Kidney epithelial cell (primary cell): ENCODE measurements at places on chromosomes 5 and 9.

- DNase-seq = no peak
Observed at GRCh38 chr9:23342291-23342690, 483.7 kb downstream of the ELAVL2 start.

DNA sequence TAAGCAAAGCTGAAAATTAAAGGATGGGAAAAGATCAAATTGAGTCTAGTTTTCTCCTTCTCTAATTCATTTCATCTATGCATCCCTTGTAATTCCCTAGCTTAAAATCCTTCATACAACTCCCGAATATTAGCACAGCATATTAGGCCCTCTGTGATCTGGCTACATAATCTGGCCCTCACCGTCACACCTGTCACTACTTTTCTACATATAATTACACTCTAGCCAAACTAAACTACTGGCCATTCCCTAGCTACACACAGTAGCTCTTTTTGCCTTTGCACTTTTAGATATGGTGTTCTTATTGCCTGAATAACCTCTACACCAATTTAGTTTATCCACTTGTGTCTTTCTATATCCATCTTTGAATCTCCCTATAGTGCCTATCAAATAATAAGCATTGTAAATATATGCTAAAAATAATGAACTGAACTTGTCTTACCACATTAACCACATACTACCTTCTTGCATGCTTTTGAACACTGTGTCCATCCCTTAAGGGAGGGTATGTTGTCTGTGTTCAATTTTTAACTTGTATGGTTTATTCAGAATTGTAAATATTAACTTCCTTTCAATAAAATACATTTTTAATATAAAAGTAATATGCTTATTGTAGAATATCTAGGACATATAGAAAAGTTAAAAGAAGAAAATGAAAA lies 15.9 kb downstream of the RANBP6 start:
- DNase-seq = no peak

GRCh38 chr5:129622531-129622930 lies 125.4 kb upstream of the MINAR2 start:
- DNase-seq = no peak

- no peak for DNase-seq
Observed at GRCh38 chr9:132030626-132031325, 48.9 kb downstream of the MED27 start.

GRCh38 chr5:79436821-79437220 lies 77.1 kb downstream of the HOMER1 start:
- DNase-seq = no peak

GRCh38 chr5:38569180-38569579 lies 12.7 kb upstream of the LIFR start:
- DNase-seq = no peak

DNA sequence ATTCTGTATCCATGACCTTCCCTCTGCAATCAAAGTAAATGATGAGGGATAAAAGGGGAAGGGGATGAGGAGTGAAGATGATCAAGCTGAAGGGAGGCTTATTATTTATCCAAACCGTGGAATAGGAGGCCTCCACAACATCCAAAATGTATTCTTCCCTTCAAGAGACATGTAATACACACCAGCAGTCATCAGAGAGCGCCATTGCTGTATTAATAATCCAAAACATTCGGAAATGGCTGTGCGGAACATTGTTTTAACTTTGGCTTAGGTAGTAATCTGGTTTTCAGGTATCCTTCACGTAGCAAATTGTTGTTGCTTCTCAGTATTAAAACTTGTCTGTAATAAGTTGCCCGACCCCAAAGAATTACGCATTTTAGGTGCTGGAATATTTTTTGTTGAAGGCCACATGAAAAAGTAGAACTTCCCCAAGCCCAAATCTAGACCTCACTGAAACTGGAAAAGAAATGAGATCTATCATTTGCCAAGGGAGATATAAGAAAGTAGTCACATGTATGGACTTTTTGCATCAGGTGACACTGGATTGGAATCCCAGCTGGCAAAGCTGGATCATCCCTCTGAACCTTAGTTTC lies 2.6 kb upstream of the BOD1 start:
- DNase-seq = no peak

- DNase-seq = peak; percentile 56
Observed at GRCh38 chr5:83306572-83307241, 164.8 kb upstream of the VCAN start.

GRCh38 chr5:84637662-84638375 lies 253.1 kb upstream of the EDIL3 start:
- DNase-seq = no peak

DNA sequence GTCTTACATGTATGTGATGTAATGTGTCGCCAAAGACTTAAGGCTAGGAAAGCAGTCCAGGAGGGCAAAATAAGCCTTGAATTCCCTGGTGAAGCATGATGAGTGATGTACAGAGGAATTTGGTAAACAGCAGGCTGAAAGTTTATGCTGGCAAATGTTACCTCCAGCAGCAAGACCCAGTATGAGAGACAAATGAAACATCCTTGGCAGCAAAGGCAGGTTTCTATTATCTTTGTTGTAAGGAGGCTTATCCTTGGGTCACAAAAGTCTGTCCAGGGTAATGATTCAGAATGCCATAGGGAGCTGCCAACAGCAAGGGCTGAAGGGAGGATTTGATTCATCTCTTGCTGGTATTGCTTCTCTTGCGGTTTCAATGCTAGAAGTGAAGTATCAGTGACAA lies 75.9 kb upstream of the HTR4 start:
- no peak for DNase-seq
